Stimulated activated naive CD8-positive, alpha-beta T cell treated with anti-CD3 and anti-CD28 coated beads, Interleukin-15, amount 100 ng/mL, for 72 hours (primary cell): ENCODE measurements at places on chromosomes 16 and 17.
A peak's percentile ranks its signal among the peaks of the same experiment; 100 is the strongest.

DNA sequence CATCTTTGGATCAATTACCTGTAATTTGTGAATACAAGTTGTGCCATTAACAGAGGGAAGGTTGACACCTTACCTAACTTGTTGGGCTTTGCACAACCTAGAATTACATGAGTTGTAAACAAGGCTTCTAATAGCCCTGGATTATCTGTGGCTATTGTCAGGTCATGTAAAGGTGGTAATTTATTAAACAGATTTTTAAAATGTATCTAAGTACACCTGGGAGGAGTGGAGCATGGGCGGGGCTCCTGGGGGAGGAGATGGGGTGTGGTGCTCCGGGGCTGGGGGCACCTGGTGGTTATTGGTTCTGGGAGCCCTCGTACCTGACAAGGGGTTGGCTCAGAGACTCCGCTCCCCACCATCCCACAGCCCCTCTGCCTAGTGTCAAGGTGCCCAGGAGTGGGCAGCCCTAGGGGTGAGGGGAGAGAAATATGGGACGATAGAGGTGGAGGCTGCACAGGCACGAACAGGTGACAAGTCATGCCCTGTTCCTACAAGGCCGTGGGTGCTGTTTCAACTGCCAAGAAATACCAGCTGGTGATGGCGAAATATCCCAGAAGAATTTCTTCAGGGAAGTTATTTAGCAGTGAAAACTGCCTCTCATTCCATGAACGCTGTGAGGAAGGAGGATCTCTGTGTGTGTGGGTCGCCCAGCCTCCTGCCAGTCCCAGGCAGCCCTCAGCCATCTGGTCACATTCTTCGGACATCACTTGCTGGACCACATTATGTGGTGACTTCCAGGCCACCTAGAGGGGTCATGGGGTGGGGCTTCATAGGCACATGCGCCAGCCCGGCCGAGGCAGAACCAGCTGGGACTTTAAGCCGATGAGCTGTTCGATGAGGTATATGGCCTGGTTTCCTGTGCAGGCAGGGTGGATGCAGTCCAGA lies 55.5 kb upstream of the IRX3 start:
- DNase-seq, result no peak

GRCh38 chr17:36017799-36018198 lies at the start of gene CCL23:
TSS of gene CCL23 (minus strand) at chr17:36017972. CDS start at chr17:36017897, 75 bp downstream.
- DNase-seq, result no peak

- no peak for DNase-seq
Measured at GRCh38 chr17:70527364-70527888, 358.1 kb downstream of the KCNJ2 start.

DNA sequence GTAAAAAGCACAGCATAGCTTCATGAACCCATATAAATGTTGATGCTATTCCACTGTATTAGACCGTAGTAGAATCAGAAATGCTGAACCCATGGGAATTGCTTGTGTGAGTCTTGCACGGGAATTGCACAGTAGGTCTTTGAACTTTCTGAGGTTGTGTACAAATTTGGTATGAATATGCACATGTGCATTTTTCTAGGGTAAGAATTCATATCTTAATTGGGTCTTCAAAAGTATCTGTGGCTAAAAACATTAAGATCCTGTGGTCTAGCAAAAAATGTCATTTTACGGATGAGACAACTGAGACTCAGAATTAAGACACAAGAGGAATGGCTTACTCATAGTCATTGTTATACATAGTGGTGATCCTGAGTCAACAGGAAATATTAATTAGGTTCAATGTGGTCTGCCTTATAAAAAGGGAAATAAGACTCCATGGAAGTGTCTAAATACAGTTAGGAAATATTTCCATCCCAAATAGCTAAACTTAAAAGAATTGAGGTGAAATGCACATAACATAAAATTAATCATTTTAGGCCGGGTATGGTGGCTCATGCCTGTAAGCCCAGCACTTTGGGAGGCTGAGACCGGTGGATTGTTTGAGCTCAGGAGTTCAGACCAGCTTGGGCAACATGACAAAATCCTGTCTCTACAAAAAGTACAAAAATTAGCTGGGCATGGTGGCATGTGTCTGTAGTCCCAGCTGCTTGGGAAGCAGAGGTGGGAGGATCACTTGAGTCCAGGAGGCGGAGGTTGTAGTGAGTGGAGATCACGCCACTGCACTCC lies 22.8 kb downstream of the TAOK1 start:
- DNase-seq, result no peak

DNA sequence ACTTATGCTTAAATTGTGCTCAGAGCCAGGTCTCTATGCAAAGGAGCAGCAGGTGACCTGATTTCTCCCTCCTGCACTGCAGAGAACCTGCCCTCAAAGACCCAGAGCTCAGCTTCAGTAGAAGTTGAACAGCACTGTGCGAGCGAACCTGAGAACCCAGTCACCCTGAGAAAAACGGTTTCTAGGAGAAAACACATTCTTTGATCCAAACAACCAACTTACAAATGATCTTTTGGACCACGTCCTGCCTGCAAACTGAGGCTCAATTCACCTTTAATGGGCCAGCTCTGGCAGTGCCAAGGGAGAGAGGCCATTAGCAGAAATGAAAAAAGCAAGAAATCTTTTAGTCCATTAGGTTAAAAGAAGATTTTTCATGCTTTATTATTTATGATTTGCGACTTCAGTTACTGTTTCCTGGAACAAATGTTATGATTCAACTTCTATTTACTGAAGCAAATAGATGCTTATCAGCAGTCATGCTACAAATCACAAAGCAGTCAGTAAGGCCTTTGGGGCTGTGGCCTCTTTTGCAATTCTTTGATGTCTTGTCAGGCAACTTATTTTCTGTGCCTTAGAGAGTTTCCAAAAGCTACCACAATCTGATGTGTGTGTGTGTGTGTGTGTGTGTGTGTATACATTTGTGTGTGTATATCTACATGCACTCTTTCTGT lies 65.7 kb upstream of the LRRC37A3 start:
- peak; percentile 44 for DNase-seq

DNA sequence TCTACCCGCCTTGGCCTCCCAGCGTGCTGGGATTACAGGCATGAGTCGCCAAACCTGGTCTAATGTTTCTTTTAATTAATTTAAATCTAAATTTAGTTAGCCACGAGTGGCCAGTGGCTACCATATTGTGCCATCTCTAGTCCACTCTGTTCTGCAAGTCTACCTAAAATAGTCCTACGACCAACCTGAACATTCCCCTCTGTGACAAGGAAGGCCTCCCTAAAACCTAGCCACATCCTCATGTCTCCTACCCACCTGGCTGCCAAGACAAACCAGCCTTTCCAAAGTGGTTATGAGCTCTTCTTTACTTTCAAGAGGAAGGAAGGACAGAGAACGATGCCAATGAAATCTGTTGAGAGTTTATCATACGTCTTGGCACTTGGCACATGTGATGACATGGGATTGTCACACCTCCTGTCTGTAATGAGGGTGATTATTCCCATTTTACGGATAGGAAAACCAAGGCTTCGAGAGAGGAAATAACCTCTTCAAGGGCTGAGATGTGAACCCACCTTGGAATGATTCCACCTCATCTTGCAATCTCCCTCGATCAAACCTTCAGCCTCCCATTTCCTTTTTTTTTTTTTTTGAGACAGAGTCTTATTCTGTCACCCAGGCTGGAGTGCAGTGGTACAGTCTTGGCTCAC lies 19.7 kb downstream of the MYH11 start:
- DNase-seq, result no peak

- DNase-seq, result no peak
Measured at GRCh38 chr16:53091466-53092211, 36.8 kb downstream of the CHD9 start.

DNA sequence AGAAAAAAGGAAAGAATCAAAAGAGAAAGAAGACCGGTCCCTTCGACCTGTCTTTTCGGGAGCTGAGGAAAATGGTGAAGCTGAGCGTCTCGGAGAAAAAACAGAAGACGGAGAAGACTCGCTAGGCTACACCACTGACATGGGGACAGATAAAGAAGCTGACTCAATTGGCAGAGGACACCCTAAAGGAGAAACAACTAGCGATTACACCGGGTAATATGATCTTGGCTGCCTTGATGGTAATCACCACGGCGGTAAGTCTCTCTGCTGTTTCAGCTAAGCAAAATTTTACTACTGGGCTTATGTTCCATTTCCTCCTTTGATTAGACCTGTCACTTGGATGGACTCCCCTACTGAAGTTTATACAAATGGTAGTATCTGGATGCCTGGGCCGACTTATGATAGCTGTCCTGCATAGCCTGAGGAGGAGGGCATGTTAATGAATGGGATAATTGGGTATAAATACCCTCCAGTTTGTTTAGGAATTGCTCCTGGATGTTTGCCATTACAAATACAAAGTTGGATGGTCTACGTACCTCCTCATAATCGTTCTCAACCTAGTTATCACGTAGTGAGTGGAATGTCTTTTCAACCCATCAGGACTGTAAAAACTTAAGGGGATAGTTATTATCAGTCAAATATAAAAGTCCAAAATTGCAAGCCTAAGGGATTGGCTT lies 24.1 kb downstream of the ALOX15B start:
- no peak for DNase-seq

DNA sequence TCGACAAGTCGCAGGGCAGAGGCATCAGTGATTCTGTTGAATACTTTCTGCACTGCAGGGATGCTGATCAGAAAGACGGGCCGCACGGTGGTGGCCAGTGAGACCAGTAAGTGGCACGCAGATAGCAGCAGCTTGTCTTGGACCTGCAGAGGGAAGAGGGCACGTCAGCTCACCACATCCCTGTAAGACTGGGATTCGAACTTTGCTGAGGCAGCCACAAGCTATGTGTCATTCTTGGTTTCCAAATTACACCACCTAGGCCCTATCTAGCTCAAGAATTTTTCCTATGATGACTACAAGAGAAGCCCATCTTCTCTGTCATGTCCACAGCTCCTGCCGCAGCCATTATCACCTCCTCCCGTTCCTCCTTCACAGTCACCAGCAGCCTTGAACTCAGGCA lies 49.4 kb upstream of the GSG1L start:
- DNase-seq, result no peak

- no peak for DNase-seq
Measured at GRCh38 chr16:75460446-75460845, 4.0 kb downstream of the TMEM170A start.

DNA sequence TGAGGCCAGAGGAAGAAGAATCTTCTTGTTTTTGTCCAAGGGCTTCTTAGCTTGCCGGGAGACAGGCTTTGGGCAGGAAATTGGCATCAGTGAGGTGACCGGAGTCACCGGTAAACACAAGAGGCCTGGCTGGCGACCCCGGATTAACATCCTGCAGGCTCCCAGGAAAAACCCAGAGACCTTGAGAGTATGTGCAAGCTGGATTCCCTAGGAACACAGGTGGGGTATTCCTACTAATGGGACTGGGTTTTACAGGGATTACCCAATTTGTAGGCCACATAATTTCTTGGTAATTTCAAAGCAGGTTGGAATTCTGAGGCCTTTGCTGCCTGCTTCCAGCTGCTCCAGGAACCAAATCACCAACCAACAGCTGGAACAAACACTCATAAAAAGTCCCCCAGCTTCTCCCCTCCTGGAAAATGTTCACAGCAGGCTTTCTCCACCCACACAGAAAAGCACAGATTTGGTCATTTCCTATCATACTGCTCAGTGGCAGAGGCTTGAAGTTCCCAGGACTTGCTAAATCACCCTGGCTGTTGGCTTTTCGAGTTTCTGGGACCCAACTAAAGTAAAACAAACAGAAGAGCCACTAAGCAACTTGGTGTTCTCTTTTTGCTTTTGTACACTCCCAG lies 258.8 kb downstream of the IRF8 start:
- no peak for DNase-seq

DNA sequence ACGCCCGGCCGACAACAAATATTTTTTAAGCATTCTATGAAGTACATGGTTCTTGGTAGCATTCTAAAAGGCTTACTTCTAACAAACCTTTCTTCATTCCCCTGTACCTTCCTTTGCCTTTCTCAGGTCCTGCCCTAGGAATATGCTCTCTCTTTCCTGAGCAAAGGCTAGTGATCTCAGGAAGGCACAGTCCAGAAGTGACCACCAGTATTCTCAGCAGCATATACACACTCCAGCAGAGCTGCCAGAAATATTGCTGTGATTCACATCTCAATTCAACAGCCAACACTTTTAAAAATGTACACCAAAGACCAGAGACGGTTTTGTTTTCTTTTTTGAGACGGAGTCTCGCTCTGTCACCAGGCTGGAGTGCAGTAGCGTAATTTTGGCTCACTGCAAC lies 41.4 kb upstream of the ANKFY1 start:
- DNase-seq, result no peak
